ENCODE measurements at places on chromosomes 4 and X. TPM values are rescaled to one million over a fixed set of nuclear protein-coding genes. Genes with fewer than 3 reads are reported as not detected.

ZNF718 gene
- total RNA-seq: 15.1 TPM

GRCh38 chr4:168097161-168097560, 4.8 kb downstream of the ANXA10 start:
- no peak for DNase-seq

- no peak for DNase-seq
These were observed 317.1 kb upstream of the PABPC4L start for GRCh38 chr4:134518574-134519217.

DNA sequence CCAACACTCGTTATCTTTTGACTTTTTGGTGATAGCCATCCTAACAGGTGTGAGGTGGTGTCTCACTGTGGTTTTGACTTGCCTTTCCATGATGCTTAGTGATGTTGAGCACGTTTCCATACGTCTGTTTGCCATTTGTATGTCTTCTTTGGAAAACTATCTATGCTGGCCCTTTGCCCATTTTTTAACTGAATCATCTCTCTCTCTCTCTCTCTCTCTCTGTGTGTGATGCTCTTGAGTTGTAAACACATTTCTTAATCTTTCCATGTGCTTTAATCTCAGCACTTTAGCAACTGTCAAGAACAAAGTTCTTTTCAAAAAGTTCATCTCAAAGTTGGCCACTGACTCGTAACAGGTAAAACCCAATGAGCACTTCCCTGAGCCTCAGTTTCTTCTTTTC, 10.5 kb downstream of the SORBS2 start:
- DNase-seq: no peak

DNA sequence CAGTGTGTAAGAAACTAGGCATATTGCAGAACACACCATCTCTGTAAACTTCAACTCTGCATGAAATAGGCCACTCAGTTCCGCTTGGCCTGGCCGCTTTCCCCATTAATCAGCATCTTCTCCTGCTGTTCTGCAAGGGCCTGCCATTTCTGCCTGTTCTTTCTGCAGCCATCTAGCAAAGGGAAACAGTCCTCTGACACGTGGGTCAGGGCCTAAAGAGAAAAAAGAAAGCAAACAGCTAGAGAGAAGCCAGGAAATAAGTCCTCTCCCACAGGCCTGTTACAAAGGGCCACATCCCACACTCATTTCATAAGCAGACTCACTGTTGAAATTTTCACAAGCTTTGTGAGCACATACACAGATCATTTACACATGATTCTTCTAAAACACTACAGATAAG, 130.1 kb downstream of the PDE5A start:
- DNase-seq: peak; percentile 44

GRCh38 chr4:147879676-147880075, 147.8 kb downstream of the ARHGAP10 start:
- no peak for DNase-seq

Measured in ureter (tissue), 1 donor.